ENCODE measurements at places on chromosomes 5 and 9.

DNA sequence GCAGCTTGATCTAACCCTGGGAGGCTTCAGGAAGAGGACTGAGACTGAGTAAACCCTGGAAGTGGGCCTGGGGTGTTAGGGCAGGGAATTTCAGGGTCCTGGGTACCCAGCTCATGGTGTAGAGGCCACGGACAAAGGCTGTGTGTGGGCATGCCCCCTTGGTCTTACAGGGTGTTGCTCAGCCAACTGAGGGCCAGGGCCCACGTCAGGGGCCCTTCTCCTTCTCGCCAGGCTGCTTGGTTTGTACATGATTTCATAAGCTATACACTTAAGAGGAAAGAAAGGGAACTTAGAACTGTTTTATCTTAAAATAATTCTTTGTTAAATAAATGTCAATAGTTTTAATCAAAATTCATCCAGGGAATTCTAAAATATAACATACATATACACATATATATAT lies 95.4 kb downstream of the TLE4 start:
- DNase-seq = no peak

DNA sequence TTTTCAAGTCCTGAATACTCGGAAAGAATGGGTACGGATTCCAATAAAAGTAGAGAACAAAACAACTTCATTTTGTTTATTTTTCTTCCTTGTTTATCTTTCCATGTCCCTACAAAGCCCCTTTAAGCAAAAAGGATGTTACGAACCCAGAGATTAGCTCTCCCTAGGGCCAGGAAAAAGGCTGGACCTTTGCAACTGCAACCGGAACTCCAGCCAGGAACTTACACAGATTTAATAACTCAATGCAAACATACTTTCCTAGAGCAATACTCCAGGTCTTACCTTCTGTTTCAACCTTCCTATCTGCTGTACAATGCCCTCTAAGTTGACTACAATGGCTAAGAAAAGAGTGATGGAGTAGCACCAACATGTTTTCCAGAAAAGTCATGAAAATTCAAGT lies 7.0 kb downstream of the DENND1A start:
- DNase-seq = no peak

DNA sequence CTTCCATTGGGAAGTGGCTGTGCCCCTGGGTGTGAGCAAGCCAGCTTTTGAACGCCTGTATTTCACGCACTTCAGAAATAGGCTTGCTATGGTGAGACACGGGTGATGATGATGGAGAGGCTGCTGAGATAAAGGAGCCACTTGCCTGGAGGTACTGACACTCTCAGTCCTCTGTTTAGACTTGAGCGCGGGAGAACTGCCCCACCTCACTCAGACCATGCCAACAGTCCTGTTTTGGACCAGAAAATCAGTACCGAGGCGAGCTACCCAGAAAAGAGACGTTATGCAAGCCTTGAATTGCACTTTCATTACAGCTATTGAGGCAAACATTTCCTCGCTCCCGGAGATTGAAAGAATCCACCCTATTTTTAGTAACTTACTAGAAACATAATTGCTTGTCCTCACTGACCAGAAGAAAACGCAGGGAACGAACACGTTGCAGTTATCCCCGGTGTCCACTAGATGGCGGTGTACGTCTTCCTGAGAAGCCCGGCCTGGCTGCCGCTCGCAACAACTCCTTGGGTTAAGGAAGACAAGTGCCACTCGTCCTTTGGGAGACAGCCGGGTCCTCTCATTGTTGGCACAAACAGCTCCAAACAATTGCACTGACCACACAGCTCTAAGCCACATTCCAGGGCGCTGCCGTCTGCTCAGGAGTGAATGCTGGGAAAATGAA lies 142.4 kb downstream of the PSAT1 start:
- peak; percentile 56 for DNase-seq

DNA sequence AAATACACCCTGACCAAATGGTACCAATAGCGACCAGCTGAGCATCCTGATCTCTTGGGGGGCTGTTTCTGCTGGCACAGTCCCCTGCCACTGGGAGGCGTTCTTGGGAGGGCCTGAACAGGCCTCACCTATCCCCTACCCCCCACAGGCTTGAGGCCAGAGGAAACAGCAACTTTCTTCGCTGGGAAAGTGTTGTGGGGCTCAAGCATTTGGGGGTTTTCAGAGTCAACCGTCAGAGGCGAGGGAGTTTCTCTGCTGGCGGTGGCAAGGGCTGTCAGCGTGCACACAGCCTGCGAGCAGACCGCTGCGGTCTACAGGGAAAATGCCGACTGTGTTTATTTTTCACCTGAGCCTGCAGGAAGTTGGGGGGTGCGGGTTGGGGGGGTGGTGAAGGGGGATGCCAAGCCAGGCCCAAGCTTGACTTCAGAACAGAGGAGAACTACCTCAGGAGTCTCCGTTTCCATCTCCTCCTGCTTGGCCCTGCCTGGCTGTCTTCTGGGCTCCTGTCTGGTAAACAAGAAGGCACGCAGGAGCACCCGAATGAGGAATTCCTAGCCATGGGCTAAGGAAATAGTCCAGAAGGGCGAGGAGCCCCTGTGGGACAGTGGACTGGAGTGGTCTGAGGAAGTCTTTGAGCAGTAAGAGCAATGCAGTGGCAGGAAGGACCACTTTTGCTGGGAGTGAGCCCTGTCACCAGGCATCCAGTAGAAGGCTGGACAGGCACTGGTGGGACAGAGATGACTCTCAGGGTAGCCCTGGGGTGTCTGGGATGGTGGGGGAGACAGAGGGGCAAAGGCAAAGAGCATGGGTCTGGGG lies 18.1 kb downstream of the TCF7 start:
- DNase-seq = peak; percentile 34

GRCh38 chr5:43635374-43635773 lies 32.4 kb downstream of the NNT start:
- DNase-seq = no peak

DNA sequence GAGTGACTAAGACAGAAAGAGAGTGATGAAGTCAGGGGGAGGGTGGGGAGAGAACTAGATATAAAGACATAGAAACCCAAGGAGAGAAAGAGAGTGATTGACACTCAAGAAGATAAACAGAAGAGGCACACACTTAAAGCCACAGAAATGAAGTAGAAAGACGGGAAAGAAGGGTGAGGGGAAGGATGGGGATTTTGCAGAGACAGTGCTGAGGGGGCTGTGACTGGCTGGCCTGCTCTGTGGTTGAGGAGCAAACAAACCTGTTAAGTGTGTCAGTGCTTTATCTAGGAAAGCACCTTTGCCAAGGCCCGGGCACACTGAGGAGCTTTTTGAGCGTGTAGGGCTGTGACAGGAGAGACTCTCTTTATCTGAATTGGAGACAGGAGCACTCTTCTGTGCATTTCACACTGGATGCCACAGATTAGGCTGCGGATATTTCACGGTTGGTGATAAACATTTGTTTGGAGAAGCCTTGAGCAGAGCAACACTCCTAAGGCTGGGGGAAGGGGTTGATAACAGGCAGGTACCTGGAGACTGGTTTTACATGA lies 109.1 kb downstream of the DOCK2 start:
- no peak for DNase-seq

DNA sequence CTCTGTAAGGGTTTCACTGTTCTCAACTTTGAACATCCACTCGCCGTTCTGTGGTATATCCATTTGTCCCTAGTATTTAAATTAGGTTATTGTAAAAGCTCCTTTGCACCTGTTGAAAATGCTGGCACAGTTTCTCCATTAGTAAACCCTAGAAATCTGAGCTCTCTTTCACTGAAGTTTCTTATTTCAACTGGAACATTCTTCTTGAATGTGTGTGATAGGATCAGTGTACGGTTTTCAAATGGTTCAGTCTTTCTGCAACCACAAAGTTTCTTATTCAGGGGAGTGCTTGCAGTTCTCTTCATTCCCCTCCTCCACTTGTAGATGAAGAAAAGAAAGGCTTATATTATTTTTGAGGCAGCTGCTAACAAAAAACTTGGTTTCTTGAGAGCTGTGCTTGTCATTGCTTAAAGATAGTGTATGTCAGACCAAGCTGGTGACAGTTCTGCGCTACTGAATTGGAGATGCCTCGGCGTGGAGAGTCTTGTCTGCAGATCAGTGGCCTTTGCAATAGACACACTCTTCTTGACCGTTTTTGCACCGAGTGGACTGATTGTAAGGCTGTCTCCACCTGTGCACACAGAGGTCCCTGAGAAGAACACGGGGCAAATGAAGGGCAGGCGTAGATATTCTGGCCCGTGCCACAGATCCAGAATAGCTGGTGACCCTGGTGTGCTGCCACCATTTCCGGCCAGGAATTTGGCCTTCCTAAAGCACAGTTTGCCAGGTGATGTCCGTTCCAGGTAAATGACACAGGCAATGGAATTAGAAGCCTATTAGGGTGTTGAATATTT lies 102.2 kb downstream of the TRIO start:
- DNase-seq = no peak

DNA sequence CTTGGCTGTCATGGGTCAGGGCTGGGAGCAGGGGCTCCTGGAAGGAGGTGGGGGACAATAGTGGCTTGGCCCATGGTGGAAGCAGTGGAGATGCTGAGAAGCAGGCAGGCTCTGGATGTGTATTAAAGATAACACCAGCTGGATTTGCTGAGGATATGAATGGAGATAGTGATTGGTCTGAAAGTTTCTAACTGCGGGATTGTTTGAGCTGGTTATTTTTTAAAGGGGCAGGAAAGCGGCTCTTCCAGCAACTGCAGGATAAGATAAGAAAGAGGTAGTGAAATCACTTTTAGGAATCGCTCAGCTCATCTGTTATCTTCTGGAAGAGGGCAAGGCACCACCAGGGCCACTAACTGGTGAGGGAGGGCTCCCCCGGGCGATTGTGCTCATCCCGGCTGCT lies 125.5 kb downstream of the TENT4A start:
- DNase-seq = no peak

- DNase-seq = no peak
These were observed 1.6 kb upstream of the CD72 start for GRCh38 chr9:35619800-35620158.

GRCh38 chr9:107982745-107983144 lies 493.2 kb upstream of the KLF4 start:
- no peak for DNase-seq

GRCh38 chr9:76642701-76643209 lies 121.5 kb upstream of the PCA3 start:
- DNase-seq = no peak

GRCh38 chr5:90378752-90379151 lies 30.8 kb downstream of the CETN3 start:
- DNase-seq = no peak

DNA sequence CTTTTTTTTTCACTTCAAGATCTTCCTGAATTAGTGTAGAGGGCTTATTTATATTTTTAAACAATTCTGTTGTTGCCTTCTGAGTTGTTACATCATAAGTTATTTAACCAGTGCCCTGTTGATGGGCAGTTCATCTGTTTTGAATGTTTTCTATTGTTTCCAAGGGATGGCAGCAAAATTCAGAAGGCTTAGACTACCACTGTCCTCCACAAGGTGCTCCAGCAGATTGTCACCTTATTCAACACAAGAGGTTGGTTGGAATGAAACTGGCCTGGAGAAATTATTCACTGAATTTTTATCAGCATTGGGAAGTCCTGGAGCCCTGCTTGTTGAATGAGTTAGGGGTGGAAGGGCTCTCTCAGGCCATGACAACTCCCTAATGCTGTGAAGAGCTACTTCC lies 1.3 kb upstream of the KLHL9 start:
- no peak for DNase-seq

DNA sequence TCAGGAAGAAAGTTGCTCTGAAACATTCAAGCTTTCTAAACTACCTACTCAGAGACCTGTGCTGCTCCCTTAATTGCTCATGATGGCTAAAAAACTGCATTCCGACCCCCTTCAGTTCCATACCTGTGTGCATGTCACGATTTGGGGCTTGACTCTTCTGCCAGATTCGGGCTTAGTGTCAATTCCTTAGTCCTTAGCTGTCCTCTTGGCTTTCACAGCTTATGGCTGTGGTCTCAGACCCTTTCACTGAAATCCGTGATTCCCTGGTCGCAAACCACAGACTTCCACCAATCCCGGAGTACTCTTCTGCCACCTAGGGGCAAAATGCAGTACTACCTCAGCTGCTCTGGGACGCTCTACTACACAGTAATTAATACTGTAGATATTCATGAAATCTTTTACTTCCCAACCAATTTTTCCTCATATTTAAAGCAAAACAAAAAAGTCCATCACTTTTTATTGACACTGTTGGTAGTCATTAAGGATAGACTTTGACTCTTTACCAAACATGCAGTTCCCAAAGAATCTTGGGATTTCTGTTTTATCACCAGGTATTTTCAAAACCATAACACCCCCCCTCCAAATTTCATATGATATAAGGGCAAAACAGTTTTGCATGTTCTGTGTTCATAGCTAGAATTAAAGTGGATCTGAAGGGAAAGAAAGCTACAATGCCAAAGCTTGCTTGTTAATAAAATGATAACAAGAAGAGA lies 617.4 kb downstream of the SLCO4C1 start:
- peak; percentile 5 for DNase-seq

- no peak for DNase-seq
These were observed 796 bp upstream of the PDLIM7 start for GRCh38 chr5:177498013-177498787.

GRCh38 chr9:113892861-113893491 lies 16.9 kb downstream of the ZNF618 start:
- DNase-seq = no peak

- no peak for DNase-seq
These were observed 98.2 kb upstream of the CCNG1 start for GRCh38 chr5:163339148-163339547.

- DNase-seq = no peak
These were observed 14.1 kb downstream of the FOXD1 start for GRCh38 chr5:73434461-73434860.

DNA sequence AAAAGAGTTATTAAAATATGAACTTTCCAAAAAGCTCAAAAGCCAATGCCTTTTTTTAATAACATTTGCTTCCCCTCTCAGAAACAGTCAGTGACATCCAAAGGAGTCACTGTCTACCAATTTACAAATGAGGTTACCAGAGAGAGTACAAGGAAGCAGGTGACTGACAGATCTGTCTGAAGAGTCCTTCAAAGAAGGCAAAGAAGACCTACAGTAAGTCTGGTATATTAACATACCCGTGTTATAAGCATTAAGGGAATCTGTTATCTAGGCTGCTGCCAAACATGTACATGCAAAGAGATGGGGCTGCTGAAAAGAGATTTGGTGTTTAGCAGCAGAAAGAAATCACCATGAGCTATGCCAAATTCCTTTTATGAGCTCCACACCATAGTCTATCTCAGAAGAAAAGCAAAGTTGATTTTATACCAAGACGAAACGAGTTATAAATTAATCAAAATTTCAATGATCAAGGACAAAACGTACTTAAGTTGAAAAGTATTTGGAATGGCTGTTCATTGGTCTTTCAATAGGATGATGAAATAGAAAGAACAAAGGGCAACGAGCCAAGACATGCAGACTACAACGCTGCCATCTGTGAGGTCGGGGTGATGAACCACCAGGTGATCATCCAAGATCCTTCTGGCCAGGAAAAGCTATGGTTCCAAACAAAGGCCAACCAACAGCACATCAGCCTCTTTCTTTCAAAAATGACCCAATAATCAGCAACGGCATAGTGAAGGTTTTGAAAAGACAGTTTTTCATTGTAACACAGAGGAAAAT lies 8.1 kb downstream of the PRELID2 start:
- no peak for DNase-seq
